ENCODE measurements at places on chromosomes 12 and 14.

GRCh38 chr14:75960231-75960630 lies 21.6 kb downstream of the TGFB3 start:
- no peak for DNase-seq

- DNase-seq = no peak
These were observed 4.3 kb downstream of the DEGS2 start for GRCh38 chr14:100155049-100155621.

GRCh38 chr14:94101748-94102147 lies 8.8 kb upstream of the IFI27 start:
- DNase-seq = no peak

DNA sequence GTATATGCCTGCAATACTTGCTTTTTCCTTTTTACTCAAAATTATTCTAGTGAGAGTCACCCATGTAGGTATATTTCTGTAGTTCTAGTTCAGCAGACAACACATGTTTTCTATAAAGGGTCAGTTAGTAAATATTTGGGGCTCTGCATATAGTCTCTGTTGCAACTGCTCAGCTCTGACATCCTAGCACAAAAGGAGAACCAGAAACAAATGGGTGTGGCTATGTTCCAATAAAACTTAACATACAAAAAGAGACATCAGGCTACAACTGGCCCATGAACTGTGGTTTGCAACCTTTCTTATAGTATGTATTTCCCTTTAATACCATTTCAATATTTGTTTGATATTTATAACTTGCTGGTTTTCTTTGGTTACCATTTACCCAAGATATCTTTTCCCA lies 11.9 kb downstream of the NT5DC3 start:
- no peak for DNase-seq

DNA sequence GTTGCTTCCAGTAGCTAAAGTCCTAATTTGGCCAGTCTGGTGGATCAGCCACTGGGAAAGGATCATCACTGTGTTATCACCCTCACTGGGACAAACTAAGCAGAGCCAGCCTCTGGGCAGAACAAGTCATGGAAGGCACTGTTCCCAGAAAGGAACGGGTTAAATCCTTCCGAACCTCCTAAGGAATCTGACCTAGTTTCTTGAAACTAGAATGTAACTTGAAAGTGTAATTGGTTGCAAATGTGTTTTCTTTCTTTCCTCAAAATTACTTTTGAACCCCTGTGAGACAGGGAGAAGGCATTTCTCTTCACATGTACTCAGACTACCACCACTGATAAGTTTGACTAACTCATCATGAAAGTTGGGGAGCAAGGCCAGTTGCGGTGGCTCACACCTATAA lies 18.7 kb upstream of the KICS2 start:
- no peak for DNase-seq

- DNase-seq = no peak
These were observed 109.6 kb downstream of the DYRK2 start for GRCh38 chr12:67758119-67758518.

DNA sequence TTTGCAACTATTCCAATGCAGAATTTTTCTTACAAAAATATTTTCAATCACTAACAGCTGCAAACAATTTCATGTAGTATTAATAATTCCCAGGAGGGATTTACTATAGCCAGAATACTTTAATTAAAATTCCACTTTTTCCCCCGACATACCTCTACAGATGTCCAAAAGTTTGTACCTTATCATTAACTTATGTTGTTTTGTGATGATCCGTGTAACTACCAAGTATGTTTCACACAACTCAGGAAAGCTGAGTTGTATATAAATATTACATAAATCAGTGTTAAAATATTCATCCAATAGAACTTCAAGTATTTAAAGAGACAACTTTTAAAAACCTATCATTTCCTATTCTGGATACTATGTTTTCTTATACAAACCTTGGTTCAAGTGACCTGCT lies 2.4 kb downstream of the EPS8 start:
- DNase-seq = no peak

DNA sequence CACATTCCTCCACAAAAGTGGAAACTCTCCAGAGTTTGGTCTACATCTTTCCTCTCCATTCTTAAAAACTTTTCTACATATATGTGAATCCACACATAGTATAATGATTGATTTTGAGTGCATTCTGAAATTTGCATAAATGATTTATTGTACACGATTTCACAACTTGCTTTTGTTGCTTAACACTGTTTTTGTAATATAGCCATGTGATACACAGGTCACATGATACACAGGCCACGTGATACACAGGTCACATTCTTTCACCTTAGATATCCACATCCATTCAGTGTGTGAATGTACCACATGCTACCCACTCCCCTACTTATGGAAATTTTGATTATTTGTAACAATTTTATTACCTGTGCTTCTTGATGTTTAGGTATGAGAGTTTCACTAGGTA lies 319.1 kb downstream of the ZFP36L1 start:
- DNase-seq = no peak
